HS-27A (cell line): ENCODE measurements at places on chromosomes 5 and 9.

DNA sequence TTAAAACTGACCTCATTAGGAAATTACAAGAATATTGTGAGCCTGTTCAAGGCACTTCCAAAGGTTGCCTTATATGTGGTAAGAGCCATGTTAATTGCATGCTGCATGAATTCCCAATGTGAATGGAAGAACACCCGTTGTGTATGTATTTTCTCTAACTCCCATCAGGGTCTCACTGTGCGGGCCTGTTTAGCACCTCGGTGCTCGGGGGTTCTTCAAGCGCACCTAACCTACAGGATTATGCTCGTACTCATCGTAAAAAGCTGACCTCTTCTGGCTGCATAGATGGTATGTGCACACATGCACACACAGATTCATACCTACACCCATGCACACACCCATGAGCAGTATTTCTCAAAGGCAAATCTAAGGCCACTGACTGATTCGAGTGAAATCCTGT lies 66.1 kb downstream of the PPIP5K2 start:
- DNase-seq: no peak

- no peak for DNase-seq
These were observed 96.4 kb downstream of the GNAQ start for GRCh38 chr9:77935211-77935610.

GRCh38 chr5:54959673-54960418 lies 25.5 kb downstream of the ESM1 start:
- DNase-seq: no peak

GRCh38 chr5:17852740-17853139 lies 218.5 kb downstream of the TAF11L14 start:
- DNase-seq: no peak

DNA sequence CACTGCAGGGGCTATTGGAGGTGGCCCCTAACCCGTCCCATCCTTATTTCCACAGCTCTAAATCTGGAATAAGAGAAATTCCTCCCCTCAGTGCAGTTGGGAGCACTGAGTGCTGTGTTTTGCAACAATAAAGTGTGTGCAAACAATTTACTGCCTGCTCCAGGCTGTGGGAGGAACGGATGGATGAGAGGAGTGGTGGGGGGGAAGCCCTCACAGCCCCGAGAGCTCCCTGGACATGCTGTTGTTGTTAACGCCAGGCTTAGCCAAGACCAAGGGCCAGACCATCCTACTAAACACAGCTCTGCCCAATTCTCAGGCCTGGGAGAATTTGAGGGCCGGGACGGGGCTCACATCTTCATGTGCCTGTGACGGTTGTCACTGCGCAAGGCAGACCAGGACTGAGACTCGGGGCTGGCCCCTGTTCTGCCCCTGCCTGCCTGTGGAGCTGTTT lies 200.2 kb downstream of the DAB2IP start:
- no peak for DNase-seq

- no peak for DNase-seq
These were observed 317.3 kb upstream of the PDE4D start for GRCh38 chr5:60210810-60211209.

DNA sequence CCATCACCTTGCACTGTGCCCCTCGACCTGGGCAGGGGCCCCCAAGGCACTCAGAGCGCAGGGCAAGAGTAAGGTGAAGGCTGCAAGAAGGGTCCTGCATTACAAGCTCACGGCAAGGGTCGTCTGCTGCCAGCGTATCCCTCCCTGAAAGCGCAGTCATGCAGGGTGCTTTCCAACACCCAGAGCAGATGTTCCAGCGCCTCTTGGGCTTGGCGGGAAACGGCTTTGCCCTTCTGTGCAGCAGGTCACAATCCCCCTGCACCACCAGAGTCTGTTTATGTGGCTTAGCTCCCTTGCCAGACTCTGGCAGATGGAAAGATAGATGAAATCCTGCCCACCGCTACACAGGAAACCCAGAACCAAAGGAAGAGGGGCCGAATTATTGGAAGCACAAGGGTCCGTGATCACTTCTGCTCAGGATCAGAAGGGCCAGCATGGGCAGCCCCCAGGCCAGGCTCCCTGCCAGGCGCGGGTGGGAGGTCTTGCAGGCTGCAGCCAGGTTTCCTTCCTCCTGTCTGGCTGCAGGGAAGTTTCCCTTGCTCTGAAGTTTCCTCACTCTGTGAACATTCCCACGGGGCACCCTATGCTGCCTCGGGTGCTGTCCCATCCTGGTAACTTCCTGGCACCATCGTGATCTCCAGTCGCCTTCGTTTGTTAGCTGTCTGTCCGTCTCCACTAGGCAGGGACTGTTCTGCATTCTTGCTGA lies 132.2 kb downstream of the ZNF354C start:
- DNase-seq: no peak

- DNase-seq: no peak
These were observed 285.3 kb downstream of the SLF1 start for GRCh38 chr5:94903726-94904125.

DNA sequence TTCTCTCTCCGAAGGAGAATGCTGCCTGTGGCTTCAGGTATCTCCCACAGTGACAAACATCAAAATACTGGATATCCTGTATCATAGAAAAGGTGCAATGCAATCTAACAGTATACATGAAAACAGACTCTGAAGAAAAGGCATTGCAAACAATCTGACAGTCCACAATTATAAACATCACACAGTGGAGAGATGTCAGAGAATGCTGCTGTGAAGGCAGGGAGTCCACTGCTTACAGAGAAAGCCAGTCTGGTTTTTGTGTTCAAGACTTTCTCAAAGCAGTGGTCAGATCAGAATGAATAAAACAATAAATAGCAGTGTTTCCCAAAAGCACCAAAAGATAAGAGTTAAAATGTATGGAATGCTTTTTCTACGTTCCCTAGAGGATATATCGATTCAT lies 28.7 kb downstream of the TTC23L start:
- no peak for DNase-seq

GRCh38 chr5:142697356-142698255 lies 11.7 kb upstream of the FGF1 start:
- no peak for DNase-seq

DNA sequence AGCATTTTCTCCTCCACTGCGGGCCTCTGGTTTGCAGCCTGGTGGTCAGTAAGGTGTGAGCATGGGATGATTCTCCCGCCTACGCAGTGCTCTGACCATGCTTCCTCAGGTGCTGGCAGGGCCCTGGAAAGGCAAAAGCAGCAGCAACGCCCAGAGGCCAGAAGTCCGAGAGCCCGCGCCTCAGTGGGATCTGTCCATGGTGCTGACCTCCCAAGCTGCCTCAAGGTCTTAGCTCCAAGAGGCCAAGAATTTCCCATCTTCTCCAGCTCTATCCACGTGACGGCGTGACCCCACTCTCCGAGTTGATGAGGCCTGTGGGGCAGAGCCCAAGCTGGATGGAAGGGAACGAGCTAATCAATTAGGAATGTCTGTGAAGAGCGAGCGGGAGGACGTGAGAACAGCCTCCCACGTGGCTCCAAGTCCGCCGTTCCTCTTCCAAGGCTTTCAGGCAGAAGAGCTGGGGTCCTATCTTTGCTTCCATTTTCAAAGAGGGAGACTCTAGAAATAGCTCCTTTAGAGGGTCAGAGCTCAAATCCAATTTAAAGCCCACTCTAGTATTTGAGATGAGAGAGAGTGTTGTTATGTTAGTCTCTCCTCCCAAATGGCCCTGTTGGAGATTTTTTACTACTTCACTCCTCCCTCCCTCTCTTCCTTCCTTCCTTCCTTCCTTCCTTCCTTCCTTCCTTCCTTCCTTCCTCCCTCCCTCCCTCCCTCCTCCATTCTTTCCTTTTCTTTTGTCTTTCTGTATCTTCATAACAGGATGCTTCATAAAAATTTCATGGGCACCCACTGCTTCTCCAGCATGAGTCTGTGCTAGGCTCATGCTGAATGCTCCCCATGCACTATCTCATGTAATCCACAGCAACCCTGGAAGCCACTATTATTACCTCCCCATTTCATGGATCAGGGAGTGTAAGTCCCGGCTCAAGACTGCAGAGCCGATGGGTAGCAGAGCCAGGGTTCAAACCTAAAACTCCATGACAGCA lies 69.3 kb downstream of the OLFM1 start:
- no peak for DNase-seq

- DNase-seq: no peak
These were observed 49.4 kb downstream of the GRIN3A start for GRCh38 chr9:101689039-101689438.

GRCh38 chr9:135299239-135299590 lies 180.4 kb upstream of the PPP1R26 start:
- no peak for DNase-seq

DNA sequence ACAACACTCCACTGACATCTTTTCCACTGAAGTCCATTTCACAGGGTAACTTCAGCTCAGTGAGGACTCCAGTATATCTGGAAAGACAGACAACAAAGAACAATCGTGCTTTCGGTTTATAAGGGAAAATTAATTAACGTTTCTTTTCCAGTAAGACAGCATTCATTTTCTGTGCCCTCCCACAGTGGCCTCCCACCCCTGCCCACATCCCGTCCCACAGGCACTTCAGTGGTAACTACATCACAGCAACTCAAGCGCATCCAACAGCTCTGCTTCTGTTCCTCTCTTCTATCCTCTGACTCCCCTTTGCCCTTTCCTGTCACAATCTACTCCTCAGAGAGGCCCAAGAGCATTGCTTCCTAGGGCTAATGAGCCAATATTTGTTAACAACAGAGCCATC lies 40.3 kb downstream of the GLDC start:
- DNase-seq: no peak

DNA sequence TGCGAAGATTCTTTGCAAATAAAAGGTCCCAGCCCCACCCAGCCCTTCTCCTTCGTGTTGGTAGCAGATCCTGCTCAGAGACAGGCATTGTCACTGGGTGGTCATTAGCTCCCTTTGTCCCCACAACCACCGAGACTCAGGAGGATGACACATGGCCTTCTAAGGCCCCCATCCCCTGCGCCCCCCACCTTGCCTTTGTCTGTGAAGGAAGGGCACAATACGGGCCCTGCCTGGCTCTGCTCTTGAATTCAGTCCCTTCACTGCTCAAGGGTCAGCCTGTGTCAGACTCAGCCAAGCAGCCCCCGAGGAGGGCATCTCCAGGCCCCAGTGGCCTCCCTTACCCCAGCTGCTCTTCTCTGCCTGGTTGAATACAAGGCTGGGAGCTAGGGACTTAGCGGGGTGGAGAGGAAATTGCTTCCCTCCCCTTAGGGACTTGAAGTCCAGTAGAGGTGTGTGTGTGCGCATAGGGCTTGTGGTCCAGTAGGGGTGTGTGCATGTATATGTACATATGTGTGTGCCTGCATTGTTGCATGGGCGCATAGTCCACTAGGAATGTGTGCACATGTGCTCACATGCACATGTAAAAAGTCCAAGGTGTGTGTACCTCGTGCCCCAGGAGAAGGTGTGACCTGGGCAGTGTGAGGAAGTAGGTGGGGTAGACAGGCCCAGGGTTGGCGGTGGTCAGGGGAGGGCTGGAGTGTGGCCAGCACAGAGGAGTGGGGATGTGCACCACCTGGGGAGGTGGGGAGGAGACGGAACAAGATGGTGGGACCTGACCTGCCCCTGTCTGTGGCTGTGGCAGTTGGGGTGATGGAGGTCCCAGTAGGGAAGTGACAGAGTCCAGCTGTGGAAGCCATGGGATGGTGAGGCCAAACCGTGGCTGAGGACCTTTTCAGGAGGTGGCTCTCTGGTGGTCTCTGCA lies 59.1 kb downstream of the PHF2 start:
- DNase-seq: no peak

DNA sequence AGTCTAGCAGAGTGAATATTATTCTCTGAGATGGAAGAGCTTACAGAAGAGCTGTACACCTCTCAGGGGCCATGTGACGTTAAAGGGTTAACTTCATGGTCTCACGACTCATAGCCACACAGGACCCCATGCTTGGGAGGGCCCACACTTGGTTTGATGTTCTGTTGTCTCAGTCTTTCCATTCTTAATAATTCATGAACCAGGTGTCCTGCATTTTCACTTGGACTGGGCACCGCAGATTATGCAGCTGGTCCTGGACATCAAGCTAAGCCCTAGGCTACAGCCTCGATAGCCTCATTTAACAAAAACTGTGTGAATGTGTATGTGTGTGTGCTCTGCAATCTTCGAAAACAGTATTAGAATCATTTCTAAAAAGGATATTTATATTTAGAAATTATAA lies 323.5 kb downstream of the PLK2 start:
- no peak for DNase-seq
